AG04449 (cell line): ENCODE measurements at places on chromosomes 1 and 21.

- DNase-seq: no peak
Measured at GRCh38 chr21:40141621-40142020, 274.4 kb downstream of the PCP4 start.

GRCh38 chr1:22283596-22283995 is 140.7 kb upstream of the WNT4 start:
- DNase-seq: no peak

GRCh38 chr1:57124170-57124569 is 158.4 kb upstream of the C8B start:
- DNase-seq: no peak

DNA sequence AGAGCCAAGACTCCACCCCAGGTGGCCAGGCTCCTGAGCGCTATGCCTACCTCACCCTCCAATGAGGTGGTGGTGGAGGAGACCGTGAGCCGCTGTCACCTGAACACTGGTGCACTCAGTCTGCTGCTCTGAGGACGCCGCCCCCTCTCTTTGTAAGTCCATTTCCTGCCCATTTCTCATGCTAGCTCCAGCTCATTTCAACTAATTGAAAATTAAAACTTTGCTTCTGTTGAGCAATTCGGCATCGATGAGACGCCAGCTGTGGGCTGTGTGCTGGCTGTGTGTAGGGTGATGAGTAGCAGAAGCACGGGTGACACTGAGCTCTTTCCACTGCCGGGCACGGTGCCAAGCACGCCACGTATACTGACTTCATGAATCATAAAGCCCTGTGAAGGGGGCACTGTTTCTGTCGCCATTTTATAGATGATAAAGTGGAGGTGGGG is 11.2 kb downstream of the TNFRSF1B start:
- DNase-seq: peak; percentile 49

DNA sequence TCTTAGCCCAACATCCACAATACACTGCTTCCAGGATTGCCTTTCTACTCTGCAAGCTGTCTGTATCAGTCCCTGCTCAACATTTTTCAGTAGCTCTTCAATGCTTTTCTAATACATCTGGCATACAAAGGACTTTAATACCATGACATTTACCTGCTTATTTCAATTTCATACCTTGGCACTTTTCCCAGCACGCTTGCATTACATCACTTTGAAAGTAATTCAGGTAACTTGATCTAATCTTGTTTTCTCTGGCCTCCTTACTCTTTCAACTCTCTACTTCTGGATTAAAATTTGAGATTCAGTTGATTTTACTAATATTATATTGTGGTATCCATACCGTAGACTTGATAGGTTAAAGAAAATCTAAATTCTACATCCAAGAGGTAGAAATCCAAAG is 103.0 kb downstream of the PTGS2 start:
- DNase-seq: no peak

- DNase-seq: no peak
Measured at GRCh38 chr1:27106561-27107323, 48.2 kb downstream of the SLC9A1 start.

DNA sequence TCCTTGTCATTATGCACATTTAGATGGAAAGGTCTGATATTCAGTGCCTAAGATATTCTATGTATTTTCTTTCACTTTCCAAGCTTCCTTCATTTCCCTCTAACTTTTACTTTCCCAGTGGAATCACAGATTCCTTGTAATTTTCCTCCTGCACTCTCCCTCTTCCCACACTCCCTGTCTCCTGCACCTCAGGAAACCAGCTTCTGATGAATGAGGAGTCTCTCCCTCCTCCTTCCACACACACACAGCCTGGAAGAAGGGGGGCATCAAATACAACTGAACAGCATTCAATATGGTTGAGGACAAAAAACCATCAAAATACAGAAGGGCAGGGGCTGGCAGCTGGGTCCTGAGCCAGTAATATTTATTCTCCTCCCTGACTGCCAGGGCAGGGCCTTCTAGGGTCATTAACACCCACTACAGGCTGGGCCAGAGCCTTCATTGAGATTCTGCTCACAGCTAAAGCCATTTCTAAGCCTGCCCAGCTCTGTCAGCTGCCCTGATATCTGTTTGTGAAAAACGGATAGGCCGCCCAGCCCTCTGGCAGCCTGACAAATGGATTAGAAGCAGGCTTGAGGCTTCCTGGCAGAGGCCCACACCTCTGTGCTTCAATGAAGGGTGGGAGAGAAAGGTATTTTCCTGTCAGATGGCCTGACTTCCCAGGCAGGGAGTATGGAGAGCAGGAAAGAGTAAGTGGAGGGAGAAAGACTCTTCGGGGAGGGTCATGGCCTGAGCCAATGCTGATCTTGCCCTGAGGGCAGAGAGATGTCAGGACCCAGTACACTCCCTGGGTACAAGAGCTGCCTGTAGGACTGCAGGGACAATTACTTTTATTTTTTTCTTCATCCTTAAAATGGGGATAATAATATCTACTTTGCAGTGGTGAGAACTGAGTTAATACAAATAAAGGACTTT is 138.9 kb upstream of the SPATA6 start:
- DNase-seq: no peak

- DNase-seq: no peak
Measured at GRCh38 chr1:92065042-92065441, 10.2 kb downstream of the SETSIP start.
